Chondrocyte (in vitro differentiated cells): ENCODE measurements at places on chromosomes 12 and 14. TPM values are rescaled to one million over a fixed set of nuclear protein-coding genes. Genes with fewer than 3 reads are reported as not detected.

MBD6 gene
- total RNA-seq = 66.9 to 86.5 TPM (median 78.4 TPM) in 3 replicates

DNA sequence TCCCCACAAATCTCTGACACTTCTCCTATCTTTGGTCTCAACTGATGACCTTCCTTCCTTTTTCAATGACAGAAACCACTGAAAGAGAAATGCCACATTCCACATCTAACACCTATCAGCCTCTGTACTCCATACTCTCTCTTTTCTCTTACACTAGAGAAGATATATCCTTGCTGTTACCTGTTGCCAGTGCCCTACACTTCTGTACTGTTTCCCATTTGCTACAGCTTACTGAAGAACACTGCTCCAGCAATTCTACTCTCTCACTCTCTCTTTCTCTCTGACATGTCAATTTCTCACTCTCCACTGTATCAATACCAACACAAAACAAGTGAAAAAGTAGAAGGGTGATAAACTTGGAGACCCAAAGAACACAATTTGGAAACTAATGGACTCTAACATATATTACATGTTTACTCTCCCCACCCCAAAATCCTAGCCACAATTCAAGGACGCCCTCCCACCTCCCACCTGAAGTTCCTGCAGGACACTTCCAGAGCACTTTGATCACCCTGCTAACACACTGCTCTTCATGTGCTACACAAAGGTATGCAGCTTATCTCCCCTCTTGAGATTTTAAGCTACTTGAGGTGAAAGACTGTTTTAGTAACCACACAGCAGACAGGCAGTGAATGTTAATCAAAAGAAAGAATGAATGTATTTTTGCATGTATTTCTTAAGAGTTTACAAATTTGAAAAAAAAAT, 95.0 kb downstream of the MED13L start:
- no peaks in the 10 kb centered on the region for H3K36me3 ChIP-seq
- no peak for DNase-seq
- no peak overlapping the region for H3K4me3 ChIP-seq
- no peaks in the 10 kb centered on the region for H3K27me3 ChIP-seq
- peaks cover 69% of the 10 kb centered on the region for H3K4me1 ChIP-seq

GRCh38 chr14:73250317-73250713, 13.0 kb downstream of the PAPLN start:
- no peak overlapping the region for H3K4me3 ChIP-seq
- peaks cover 10% of the 10 kb centered on the region for H3K4me1 ChIP-seq

DNA sequence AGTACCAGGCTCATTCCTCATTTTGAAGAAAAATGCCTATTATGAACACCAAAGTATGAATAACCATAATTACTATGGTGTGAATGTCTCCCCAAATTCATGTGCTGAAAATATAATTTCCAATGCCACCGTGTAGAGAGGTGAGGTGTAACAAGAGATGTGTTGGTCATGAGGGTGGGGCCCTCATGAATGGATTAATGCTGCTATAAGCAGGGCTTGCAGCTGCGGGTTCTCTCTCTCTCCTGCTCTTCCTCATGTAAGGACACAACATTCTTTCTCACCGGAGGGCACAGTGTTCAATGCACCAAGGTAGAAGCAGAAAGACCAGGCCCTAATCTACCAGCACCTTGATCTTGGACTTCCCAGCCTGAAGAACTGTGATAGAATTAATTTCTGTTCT, 70.0 kb downstream of the TMTC1 start:
- no peak for DNase-seq
- H3K4me3 ChIP-seq = no peak overlapping the region
- peaks cover 48% of the 10 kb centered on the region for H3K4me1 ChIP-seq

TSPAN8 gene
- 0.22 TPM in 1 of 3 replicates, not detected in the others for total RNA-seq

- no peak overlapping the region for H3K4me3 ChIP-seq
- H3K27me3 ChIP-seq = no peaks in the 10 kb centered on the region
- H3K27ac ChIP-seq = no peak overlapping the region
- DNase-seq = no peak
- peaks cover 29% of the 10 kb centered on the region for H3K4me1 ChIP-seq
- peaks cover 1% of the 10 kb centered on the region for H3K36me3 ChIP-seq
These were observed 3.0 kb downstream of the KLRK1 start for GRCh38 chr12:10386857-10387256.

CLEC6A gene
- total RNA-seq = not detected in 3 replicates

GRCh38 chr14:38824706-38825105, 278.3 kb downstream of the SEC23A start:
- no peaks in the 10 kb centered on the region for H3K4me1 ChIP-seq
- H3K4me3 ChIP-seq = no peak overlapping the region
- H3K27ac ChIP-seq = no peak overlapping the region
- peaks cover 16% of the 10 kb centered on the region for H3K27me3 ChIP-seq
- no peaks in the 10 kb centered on the region for H3K36me3 ChIP-seq
- DNase-seq = no peak

GRCh38 chr12:68114606-68115005, 44.9 kb downstream of the IFNG start:
- H3K36me3 ChIP-seq = no peaks in the 10 kb centered on the region

- no peak overlapping the region for H3K4me3 ChIP-seq
- peaks cover 28% of the 10 kb centered on the region for H3K4me1 ChIP-seq
- no peak overlapping the region for H3K27ac ChIP-seq
- no peak for DNase-seq
- peaks cover 49% of the 10 kb centered on the region for H3K27me3 ChIP-seq
These were observed 2.0 kb upstream of the ALX1 start for GRCh38 chr12:85277900-85278597.

CD4 gene
- total RNA-seq = 0.70 to 1.2 TPM (median 0.72 TPM) in 3 replicates

DNA sequence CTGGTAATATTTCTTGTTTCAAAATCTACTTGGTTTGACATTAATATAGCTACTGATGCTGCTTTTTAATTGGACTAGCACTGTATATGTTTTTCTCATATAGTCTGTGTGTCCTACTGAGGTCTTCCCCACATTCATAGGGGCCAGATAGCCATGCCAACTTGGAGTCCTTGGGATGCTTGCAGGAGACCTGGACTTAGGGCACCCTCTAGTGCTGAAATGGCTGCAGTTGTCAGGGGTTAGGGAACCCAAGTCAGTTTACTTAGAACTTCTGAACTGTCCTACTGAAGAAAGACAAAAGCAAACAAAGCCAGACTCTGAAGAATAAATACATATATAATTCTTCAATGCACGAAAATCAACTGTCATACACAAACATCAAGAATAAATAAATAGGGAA, 279.9 kb upstream of the SYT1 start:
- H3K4me1 ChIP-seq = no peaks in the 10 kb centered on the region
- H3K27ac ChIP-seq = no peak overlapping the region
- peaks cover 2% of the 10 kb centered on the region for H3K36me3 ChIP-seq
- H3K4me3 ChIP-seq = no peak overlapping the region
- no peak for DNase-seq

DNA sequence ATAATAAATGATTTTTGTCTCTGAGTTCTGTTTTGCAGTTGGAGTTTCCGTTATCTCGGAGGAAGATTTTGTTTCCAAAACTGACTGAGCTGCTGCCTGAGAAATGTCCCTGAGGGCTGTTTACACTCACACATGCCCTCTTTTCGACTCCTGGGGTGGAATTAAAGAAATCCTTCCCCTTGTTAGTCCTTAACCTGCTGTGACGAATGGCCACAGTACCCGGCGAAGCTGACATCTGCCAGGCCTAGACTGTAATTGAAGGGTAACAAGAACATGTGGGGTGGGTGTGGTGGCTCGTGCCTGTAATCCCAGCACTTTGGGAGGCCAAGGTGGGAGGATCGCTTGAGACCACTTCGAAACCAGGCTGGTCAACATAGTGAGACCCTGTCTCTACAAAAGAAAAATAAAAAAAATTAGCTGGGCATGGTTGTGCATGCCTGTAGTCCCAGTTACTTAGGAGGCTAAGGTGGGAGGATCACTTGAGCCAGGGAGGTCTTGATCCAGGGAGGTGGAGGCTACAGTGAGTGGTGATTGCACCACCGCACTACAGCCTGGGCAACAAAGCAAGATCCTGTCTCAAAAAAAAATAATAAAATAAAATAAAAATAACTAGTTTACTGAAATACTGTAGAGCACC, 8.4 kb downstream of the OASL start:
- no peak for DNase-seq
- H3K4me3 ChIP-seq = no peak overlapping the region
- H3K27me3 ChIP-seq = peaks cover 3% of the 10 kb centered on the region
- H3K27ac ChIP-seq = no peak overlapping the region

GRCh38 chr12:56677680-56678079, 10.4 kb downstream of the PTGES3 start:
- no peak overlapping the region for H3K27ac ChIP-seq
- no peak for DNase-seq
- peaks cover 20% of the 10 kb centered on the region for H3K4me1 ChIP-seq

DNA sequence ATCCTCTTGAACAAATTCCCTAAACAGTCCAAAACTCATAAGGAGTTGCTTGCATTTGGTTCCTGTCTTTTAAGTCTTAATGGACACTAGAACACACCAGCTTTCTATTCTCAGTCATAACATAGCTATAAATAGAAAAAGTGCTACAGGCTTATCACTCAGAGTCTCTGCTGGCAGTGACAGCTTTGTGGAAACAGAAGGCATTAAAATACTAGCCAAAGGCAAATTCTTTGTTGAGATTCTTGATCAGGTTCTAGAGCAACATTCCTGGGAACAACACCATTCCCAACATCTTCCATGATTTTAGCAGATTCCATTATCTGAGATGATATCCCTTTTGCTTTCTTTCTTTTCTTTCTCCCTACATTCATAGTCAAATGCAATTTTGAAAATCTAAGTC, 207.7 kb upstream of the PLEKHG7 start:
- H3K36me3 ChIP-seq = peaks cover 4% of the 10 kb centered on the region
- H3K4me3 ChIP-seq = no peak overlapping the region
- H3K27me3 ChIP-seq = no peaks in the 10 kb centered on the region
- H3K27ac ChIP-seq = no peak overlapping the region

- H3K4me1 ChIP-seq = peaks cover 14% of the 10 kb centered on the region
- no peak overlapping the region for H3K27ac ChIP-seq
- peaks cover 6% of the 10 kb centered on the region for H3K27me3 ChIP-seq
- no peak for DNase-seq
- peaks cover 2% of the 10 kb centered on the region for H3K36me3 ChIP-seq
These were observed 87.8 kb downstream of the SPRING1 start for GRCh38 chr12:116650062-116650461.
